ENCODE measurements at places on chromosomes 6 and 20. TPM values are rescaled to one million over a fixed set of nuclear protein-coding genes. Genes with fewer than 3 reads are reported as not detected.
A peak's percentile ranks its signal among the peaks of the same experiment; 100 is the strongest.

DNA sequence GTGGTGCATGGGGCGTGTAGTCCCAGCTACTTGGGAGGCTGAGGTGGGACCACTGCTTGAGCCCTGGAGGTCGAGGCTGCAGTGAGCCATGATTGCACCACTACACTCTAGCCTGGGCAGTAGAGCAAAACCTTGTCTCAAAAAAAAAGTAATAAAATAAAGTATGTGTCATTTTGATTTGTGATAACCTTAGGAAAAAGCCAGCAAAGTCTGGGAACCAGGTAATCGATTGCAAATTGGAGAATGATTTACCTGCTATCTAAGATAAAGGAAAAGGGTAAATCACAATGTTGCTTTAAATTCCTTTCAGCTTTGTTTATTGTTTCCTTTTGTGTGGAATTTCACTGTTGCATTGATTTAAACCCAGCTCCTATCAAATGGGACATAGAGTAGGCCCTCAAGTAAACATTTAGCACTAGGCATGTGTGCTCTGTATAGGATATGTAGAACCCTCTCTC, 59.0 kb downstream of the SGK1 start:
- H3K36me3 ChIP-seq, result no peaks in the 10 kb centered on the region
- DNase-seq, result no peak
- H3K4me1 ChIP-seq, result no peaks in the 10 kb centered on the region
- no peaks in the 10 kb centered on the region for H3K27me3 ChIP-seq
- no peak overlapping the region for H3K4me3 ChIP-seq

- no peak for DNase-seq
- H3K27ac ChIP-seq, result no peak overlapping the region
- H3K4me1 ChIP-seq, result no peaks in the 10 kb centered on the region
- no peaks in the 10 kb centered on the region for H3K27me3 ChIP-seq
- H3K4me3 ChIP-seq, result no peak overlapping the region
Measured at GRCh38 chr20:10478930-10479329, 43.8 kb downstream of the SLX4IP start.

DNA sequence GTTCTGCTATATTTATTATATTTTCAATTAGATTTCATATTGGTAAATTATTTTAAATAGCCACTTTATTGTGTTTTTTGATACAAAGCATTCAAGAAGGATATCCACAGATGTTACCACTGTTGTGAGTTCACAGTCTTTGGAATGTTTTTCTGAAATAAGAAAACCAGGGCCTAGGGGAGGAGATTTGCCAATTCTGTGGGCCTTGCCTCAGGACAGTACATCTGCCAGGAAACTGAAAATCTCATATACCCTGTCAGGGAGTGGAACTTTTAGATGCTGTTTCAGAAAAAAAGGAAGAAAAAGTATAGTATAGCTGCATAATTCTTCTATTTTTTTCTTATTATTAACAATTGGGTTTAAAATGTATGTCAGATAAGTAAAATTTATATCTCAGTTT, 995.9 kb upstream of the ADGRB3 start:
- H3K36me3 ChIP-seq, result no peaks in the 10 kb centered on the region
- H3K4me1 ChIP-seq, result no peaks in the 10 kb centered on the region
- no peak overlapping the region for H3K27ac ChIP-seq
- no peak overlapping the region for H3K4me3 ChIP-seq

DNA sequence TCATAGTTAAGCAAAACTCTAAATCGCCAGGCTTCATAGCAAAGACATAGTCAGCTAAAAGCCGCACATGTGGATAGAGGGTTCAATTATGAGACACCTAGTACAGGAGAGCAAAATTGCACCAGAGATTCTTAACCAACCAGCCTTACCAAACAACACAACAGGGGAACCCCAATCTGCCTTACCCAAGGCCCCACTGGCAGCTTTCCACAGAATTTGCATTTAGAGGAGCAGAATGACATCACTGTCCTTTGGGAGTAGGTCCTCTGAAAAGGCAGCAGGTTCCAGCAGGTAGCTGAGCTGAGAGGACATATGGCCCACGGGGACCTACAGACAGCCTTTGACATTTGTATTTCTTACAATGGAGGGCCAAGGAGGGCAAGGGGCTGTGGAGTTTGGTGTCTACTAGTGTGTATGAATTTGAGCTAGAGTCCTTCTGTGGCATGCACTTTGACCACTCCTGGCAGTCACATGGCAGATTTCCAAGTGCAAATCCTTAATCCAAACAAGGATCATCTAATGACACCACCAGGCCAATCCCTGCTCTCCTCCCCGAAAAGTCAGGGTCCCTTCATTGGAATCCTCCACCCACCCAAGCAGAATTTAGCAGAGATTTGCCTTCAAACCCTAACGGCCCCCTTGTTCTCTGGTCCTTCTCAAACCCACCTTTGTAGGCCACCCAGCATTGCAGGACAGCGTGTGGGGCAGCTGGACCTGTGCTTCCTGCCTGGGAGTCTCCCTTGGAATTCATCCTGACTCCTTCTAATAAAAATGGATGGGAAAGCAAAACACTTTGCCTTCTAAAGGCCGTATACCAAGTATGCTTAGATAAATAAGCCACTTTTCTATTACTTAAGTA, 171.2 kb upstream of the SUPT3H start:
- H3K4me1 ChIP-seq, result no peaks in the 10 kb centered on the region
- no peak for DNase-seq
- no peaks in the 10 kb centered on the region for H3K36me3 ChIP-seq
- H3K27me3 ChIP-seq, result no peaks in the 10 kb centered on the region
- no peak overlapping the region for H3K4me3 ChIP-seq

DNA sequence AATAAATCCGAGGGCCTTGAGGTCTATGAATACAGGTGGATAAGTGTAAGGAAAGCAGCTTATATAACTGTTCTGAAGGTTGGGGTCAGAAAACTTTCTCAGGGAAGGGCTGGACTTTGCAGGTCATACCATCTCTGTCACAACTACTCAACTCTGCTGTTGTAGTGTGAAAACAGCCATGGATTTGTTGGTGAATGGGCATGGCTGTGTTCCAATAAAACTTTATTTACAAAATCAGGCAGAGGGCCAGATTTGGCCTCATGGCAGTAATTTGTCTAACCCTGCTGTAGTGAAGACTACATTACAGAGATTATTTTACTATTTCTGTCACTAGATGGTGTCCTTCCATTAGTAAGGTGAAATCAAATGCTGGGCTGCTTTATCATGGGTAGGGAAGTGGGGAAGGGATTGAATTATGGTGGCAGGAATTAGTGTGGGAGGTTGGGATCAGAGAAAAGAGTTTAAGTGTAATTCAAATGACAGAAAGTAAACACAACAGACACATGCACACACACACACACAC, 409.6 kb upstream of the CHD6 start:
- H3K27ac ChIP-seq, result no peak overlapping the region
- no peak overlapping the region for H3K4me3 ChIP-seq
- H3K36me3 ChIP-seq, result no peaks in the 10 kb centered on the region
- no peaks in the 10 kb centered on the region for H3K4me1 ChIP-seq

DNA sequence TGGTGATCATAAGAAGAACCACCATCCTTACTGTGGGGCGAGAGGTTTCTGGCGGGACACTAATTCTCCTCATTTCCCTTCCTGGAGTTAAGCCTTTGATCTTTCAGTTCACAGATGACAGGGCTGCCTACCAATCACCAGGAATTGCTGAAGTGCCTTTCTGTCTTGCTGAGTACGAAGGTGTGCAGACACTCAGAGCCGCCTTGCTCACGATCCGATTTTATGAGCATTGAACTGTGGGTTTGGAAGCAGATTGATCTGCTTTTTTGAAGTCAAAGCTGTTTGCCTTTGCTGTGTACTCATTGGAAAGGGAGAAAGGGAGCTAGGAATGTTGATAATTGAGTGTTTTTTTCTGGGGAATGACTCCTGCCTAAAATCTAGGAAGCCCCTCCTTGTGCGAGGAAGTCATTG, 129.1 kb upstream of the SALL4 start:
- DNase-seq, result no peak
- no peak overlapping the region for H3K4me3 ChIP-seq
- peak overlapping the region; percentile 62 for H3K27ac ChIP-seq
- peaks cover 19% of the 10 kb centered on the region for H3K4me1 ChIP-seq
- no peaks in the 10 kb centered on the region for H3K36me3 ChIP-seq

- no peaks in the 10 kb centered on the region for H3K27me3 ChIP-seq
- H3K36me3 ChIP-seq, result peaks cover 4% of the 10 kb centered on the region
- no peak for DNase-seq
- peak overlapping the region; percentile 88 for H3K27ac ChIP-seq
Measured at GRCh38 chr20:31569163-31570020, 35.7 kb upstream of the ID1 start.

- H3K4me1 ChIP-seq, result no peaks in the 10 kb centered on the region
- no peaks in the 10 kb centered on the region for H3K27me3 ChIP-seq
- no peaks in the 10 kb centered on the region for H3K36me3 ChIP-seq
Measured at GRCh38 chr6:157656437-157656997, 166.5 kb upstream of the SNX9 start.

The ZBTB2 gene
- 16.2 TPM for total RNA-seq

The DEF6 gene
- total RNA-seq, result 0.59 TPM

The NNAT gene
- not detected for total RNA-seq

The ADGRF1 gene
- total RNA-seq, result 0.95 TPM

The LRRC1 gene
- total RNA-seq, result 13.8 TPM
